Vagina (tissue), 2 donors: ENCODE measurements at places on chromosomes 1 and 21.

- no peak for DNase-seq
Observed at GRCh38 chr1:110505596-110505995, 13.4 kb downstream of the KCNA10 start.

GRCh38 chr21:26055010-26055409, 115.6 kb downstream of the APP start:
- DNase-seq: no peak

DNA sequence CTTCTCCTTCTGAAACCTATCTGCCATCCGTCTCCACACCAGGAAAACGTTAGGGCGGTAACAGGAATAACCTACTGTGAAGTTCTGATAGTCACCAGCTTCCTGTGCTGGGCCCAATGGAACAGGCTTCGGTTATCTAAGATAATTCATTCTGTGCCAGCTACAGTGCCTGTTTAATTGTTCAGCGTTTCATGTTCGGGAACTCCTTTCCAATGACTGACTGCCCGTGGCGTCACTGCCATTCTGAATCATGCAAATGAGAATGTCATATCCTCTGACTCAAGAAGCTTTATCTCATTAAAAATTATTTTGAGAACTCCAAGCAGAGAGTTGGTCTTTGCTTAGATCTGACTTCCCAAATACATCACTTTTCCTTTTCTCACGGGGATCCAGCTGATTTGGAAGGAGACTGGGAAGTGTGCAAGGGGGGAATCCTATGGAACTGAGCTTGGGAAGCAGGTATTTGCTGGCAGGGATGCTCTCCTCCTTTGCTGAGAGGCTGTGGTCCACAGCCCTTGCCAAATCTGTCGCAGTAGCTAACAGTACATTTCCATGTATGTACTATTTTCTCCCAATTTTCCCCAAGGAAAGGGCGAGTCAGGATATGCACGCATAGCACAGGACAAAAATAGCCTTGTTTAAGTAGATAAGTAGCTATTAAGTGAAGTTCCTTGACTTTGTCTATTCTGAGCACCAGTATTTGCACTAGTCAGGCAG, 358.7 kb downstream of the LTN1 start:
- no peak for DNase-seq

DNA sequence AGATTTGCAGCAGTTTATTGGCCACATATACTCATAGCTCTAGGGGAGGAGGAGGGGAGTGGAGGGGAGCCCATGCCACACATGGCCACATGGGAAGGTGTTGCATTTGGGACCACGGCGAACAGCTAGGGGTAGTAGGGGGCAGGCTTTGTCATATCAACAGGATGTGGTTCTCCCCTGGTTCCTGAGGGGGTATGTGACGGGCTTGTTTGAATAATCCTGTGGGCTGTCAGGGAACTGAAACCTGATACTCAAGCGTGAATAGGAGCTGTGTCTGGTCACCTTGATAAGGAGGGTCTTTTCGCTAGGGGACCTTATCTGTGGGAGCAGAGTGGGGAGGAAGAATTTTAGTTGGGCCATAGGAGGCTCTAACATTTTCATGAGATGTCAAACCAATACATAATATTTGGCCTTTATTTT, 264.7 kb downstream of the CTH start:
- DNase-seq: no peak

GRCh38 chr1:232057896-232058274, 431.3 kb downstream of the DISC1 start:
- DNase-seq: no peak
